ENCODE measurements at places on chromosomes 3 and 15.
A peak's percentile ranks its signal among the peaks of the same experiment; 100 is the strongest.

GRCh38 chr3:150636258-150636657, 33.1 kb downstream of the SELENOT start:
- DNase-seq, result no peak

GRCh38 chr3:41668379-41668778, 293.5 kb downstream of the ULK4 start:
- no peak for DNase-seq

DNA sequence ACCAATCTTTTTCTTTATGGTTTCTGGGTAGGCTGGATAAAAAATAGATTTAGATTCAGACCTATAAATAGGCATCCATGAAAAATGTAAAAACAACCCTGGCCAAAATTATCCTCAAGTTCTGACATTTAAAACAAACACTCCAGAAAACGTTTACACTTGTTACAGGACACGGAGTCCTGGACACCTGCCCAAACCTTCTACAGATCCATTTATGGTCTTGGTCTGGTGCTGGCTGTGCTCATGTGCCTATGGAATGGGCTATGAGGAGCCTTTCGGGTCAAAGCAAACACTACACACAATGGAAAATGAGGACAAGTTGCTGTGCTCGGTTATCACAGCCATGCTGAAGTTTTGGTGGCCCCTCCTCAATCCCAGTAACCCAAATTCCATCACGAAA, 108.1 kb downstream of the PDZRN3 start:
- no peak for DNase-seq

- DNase-seq, result no peak
These were observed 163.3 kb downstream of the TP63 start for GRCh38 chr3:189794518-189794917.

- no peak for DNase-seq
These were observed 217.8 kb upstream of the EOMES start for GRCh38 chr3:27939940-27940339.

GRCh38 chr3:32392536-32393302, 1.1 kb downstream of the CMTM7 start:
- DNase-seq, result peak; percentile 13

- no peak for DNase-seq
These were observed 44.2 kb downstream of the GSK3B start for GRCh38 chr3:120049881-120050539.

DNA sequence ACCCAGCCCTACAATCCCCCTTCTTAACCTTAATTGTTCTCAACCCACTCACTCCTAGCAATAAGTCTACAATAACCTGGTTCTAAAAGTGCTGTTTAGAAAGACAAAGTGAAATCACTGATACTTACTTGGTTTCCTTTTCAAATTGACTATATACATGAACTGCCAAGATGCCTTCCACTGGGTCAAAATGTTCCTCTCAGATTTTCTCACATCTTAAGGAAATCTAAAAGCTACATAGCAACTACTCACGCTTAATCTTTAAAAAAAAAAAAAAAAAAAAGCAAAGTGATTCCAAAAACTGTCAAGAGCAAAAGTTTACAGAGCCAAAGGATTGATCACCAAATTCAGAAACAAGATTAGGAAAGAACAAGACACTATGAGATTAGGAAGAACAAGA, 68.7 kb upstream of the MAP4 start:
- DNase-seq, result no peak

GRCh38 chr3:170469151-170470062, 50.7 kb downstream of the CLDN11 start:
- no peak for DNase-seq

- DNase-seq, result no peak
These were observed 382.6 kb downstream of the ROBO1 start for GRCh38 chr3:79385211-79385610.

DNA sequence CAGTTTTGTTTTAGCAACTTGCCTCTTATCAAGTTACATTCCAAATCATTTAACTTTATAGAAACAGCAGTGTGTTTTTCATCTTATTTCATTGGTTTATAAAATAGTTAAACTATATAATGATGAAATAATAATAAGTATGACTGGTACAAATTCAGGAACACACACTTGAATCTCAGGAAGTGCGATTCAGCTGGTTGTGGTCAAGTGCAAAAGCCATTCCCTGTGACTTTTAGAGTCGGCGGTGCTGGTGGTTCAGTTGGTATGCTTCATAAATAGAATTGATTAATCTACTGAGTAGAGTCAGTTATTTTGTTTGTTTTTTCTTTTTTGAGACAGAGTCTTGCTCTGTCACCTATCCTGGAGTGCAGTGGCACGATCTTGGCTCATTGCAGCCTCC, 22.7 kb downstream of the SACM1L start:
- DNase-seq, result no peak

DNA sequence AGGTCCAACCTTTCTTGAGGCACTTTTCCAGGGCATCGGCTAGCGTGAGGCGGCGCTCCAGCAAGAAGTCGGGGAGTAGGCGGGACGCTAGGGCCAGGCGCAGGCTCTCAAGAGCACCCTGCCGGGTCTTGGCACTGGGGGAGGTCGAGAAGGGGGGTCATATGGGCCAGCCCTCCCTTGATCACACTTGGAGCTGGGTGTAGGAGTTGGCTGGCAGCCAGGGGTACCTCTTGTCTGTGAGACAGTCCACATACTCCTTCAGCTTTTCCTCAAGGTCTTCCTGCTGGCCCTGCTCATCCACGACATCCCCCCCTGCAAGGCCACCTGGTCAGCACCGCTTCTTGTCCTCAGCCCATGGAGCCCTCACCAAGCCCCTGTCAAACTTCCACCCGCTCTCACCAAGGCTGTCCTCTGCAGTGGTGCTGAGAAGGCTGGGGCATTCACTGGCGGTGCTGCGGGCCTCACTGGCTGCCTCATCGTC, 2.0 kb downstream of the IFRD2 start:
- DNase-seq, result no peak

DNA sequence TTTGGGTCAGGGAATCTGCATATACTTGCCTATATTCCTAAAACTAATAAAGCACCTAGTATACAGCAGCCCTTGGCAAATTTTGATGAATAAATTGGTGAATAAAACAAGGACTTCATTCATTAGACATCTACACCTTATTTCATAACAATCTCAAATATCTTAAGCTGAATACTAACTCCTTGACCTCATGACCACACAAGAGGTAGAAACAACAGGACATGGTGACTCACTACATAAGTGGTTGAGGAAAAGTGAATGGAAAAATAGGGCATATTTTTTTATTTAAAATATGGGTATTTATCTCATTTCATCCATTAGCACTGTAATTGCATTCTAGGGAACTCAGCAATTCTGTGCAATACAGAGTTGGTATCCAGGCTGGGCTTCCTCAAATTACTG, 7.8 kb upstream of the STAC start:
- DNase-seq, result no peak

GRCh38 chr15:57031082-57031481, 112.6 kb downstream of the TCF12 start:
- no peak for DNase-seq

- no peak for DNase-seq
These were observed 147.5 kb downstream of the LRTM1 start for GRCh38 chr3:54780336-54780735.

GRCh38 chr15:65289261-65289854, 2.7 kb upstream of the PARP16 start:
- DNase-seq, result no peak

DNA sequence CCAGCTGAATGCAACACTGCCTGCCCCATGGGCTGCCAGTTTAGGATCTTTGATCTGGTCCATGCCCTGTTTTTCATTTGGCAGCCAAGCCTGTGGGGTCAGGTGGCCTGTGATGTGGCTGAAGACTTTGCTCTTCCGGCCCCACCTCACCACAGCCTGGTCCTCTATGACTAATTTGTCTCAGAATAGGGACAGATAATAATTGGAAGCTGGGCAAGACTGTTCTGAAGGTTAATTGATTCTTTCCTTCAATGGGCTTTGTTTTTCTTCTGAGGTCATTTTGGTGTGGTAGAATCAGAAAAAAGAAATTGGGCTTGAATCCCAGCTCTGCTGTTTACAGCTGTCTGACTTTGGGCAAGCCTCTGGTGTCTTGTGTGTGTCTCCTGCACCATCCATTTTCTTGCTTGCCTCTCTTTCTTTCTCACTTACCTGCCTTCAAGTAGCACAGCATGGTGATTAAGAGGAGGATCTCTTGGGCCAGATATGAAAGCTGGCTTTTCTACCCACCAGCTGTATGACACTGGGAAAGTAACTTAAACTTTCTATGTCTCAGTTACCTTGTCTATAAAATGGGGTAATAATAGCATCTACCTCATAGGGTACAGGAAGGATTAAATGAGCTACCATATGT, 24.2 kb downstream of the ABHD2 start:
- no peak for DNase-seq

DNA sequence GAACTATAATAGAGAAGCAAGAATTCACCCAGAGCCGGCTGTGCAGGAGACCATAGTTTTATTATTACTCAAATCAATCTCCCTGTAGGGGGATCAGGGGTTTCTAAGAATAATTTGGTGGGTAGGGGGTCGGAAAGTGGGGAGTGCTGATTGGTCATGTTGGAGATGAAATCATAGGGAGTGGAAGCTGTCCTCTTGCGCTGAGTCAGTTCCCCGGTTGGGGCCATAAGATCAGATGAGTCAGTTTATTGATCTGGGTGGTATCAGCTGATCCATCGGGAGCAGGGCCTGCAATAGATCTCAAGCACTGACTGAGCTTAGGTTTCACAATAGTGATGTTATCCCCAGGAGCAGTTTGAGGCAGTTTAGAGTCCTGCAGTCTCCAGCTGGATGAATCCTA, 97.0 kb upstream of the SNRPN start:
- no peak for DNase-seq

DNA sequence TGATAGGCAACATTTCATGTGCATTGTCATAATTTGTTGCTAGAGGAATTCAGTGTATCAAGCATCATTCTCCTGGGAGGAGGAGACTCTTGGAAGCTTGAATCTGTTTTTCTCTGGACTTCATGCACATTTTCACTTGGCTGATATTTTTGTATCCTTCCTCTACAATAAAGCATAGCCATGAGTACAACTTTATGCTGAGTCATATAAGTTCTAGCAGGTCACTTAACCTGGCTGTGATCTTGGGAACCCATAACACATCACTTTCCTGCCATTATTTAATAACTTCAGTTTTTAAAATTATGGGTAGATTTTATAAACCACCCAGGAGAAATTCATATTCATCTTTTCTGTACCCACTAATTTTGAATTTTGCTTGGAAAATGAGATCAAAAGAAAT, 203.0 kb upstream of the CD96 start:
- no peak for DNase-seq

DNA sequence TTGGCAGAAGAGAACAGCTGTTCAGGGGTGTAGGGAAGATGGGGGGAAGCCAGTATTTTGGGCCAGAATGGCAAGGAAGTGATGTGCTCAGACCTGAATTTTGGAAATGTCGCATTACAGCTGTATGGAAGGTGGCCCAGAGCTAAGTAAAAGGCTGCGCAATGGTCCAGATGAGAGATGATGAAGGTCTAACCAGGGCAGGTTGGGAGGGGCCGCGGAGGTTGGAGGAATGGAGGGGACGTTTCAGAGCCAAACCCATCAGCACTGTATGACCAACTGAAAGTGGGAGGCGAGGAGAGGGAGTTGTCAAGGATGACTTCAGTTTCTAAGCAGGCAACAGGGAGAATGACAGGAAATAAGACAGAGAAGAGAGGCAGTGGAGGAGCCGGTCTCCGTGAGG, 60.8 kb downstream of the ADCY5 start:
- DNase-seq, result no peak

DNA sequence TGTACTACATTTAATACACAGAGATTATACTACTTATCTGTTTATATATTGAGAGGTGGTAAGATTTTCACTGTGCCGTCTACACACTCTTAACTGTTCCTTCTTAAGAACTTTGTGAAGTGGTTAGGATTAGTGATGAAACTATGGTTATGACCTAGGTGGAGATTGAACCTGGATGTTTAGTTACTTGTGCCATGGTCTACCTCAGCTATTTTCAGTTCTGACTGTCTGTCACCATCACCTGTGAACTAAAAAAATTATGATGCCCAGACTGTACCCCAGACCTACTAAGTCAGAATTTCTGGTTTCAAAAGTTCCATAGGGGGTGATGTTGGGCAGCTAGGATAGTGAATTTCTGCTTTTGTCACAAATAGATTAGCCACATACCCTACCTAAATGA, 6.4 kb downstream of the RASA2 start:
- no peak for DNase-seq

DNA sequence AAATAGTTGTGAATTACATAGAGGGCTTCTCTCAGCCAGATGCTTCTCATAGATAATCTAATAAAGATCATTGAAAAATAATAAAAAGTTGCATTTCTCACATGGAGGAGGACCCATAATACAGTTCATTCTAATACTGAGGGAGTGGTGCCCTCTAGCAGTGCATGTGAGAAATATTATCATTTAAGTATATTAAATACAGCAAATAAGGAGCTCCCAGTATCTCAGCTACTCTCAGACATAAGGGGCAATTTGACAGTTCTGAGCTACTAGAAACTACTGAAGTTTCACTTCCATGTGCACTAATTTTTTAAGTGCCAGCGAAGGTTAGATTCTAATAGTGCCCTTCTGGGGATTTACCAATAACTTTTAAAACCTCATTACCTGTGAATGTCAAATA, 188.3 kb downstream of the IL5RA start:
- no peak for DNase-seq

GRCh38 chr3:82773207-82773606, 1011.8 kb upstream of the GBE1 start:
- no peak for DNase-seq

DNA sequence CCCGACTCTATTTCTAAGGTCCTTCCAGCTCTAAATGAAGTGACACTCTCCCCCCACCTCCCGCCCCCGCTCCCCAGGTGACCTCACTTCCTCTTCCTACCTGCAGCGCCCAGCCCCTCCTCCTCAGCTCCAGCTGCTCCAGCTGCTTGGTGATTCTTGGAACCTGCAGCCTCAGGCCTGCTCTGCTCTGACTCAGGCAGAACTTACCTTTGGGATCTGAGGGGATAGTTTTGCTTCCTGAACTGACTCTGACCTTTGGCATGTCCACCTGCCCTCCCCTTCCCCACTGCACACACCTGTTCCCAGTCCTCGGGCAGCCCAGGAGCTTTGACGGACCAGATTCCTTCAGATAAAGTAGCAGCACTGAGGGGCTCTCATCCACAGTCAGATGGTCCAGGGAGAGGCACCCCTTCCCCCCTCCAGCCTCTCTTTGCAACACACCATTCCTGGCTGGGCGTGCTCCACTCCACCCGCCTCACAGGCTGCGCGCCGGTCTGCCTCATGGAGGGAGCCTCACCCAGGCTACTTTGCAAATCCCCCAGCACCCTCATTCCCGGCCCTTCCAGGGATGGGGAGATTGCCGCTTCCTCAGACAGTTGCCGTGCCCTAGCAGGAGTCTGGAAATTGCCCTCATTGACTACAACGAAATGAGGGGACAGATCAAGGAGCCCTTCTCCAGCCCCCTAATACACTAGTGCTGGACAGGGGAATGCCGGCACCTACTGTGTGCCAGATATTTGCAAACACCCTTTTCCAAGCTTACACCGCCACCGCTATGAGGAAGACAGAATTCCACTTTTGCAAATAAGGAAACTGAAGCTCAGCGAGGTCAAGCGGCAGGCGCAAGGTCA, 692 bp upstream of the C15orf39 start:
- DNase-seq, result peak; percentile 60

All from stimulated activated CD4-positive, alpha-beta T cell treated with anti-CD3 and anti-CD28 coated beads, Interleukin-4, amount 100 ng/mL, for 1 hour (primary cell).